A549 treated with AZD2906 at 1 μM for 4 hours (cell line): ENCODE measurements at places on chromosomes 4 and X. TPM values are rescaled to one million over a fixed set of nuclear protein-coding genes. Genes with fewer than 3 reads are reported as not detected.

Gene PABPC5
- total RNA-seq = 0.06 TPM in 1 of 5 replicates, not detected in the others

Gene TMSB15B
- 5.0 to 7.5 TPM (median 5.9 TPM) in 5 replicates for total RNA-seq

Gene TEX13D
- total RNA-seq = not detected in 5 replicates

Gene NPNT
- total RNA-seq = 0.28 to 0.72 TPM (median 0.42 TPM) in 5 replicates

Gene TMEM164
- total RNA-seq = 82.6 to 94.7 TPM (median 89.9 TPM) in 5 replicates

Gene FAT1
- total RNA-seq = 125 to 210 TPM (median 142 TPM) in 5 replicates

Gene MANBA
- total RNA-seq = 14.6 to 16.8 TPM (median 15.1 TPM) in 5 replicates

Gene HS6ST2
- 0.07 to 0.19 TPM (median 0.09 TPM) in 5 replicates for total RNA-seq

Gene SMPX
- total RNA-seq = 0.08 TPM in 1 of 5 replicates, not detected in the others

Gene NEUROG2
- total RNA-seq = 0.03 TPM in 1 of 5 replicates, not detected in the others

Gene RAB40A
- total RNA-seq = 0.06 to 0.15 TPM (median 0.10 TPM) in 5 replicates
